Bone marrow (tissue), 2 donors: ENCODE measurements at places on chromosomes 16 and 17.

DNA sequence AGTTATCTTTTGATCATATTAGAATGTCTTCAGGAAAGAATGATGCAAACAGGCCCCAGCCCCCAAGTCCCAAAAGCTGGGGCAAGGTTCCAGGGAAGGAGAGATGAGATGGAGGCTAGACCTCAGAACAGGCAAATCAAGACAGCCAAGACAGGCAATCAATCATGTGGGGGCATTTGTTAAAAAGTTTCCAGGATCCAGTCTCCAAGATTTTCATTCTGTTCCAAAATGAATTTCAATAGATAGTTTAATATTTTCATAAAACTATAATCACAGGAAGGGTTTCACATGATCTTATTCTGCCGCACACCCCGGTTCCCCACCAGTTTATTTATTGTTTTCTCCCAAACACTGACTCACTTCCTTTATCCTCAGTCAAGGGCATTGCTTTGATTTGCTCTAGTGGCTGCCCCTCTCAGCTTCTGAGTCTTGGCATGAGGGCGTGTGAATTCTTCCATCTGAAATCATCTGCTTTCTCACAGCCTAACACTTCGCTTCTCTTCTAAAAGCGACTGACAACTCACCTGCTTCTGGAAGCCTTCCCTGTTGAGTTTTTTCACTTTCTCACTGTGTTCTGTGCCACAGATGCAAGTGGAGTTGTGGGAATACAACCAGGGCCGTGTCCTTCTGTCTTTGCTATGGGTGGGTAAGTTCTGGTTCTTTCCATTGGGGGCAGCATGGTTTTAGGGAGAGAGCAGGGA lies 12.2 kb upstream of the TERF2 start:
- DNase-seq = no peak

- no peak for DNase-seq
These were observed 85.4 kb downstream of the TBC1D16 start for GRCh38 chr17:79950306-79950705.

- no peak for DNase-seq
These were observed 16.0 kb downstream of the CCL16 start for GRCh38 chr17:35965272-35965671.

- no peak for DNase-seq
These were observed 64.6 kb downstream of the USP32 start for GRCh38 chr17:60327134-60327900.

GRCh38 chr17:72296456-72296855 lies 175.6 kb downstream of the SOX9 start:
- no peak for DNase-seq

DNA sequence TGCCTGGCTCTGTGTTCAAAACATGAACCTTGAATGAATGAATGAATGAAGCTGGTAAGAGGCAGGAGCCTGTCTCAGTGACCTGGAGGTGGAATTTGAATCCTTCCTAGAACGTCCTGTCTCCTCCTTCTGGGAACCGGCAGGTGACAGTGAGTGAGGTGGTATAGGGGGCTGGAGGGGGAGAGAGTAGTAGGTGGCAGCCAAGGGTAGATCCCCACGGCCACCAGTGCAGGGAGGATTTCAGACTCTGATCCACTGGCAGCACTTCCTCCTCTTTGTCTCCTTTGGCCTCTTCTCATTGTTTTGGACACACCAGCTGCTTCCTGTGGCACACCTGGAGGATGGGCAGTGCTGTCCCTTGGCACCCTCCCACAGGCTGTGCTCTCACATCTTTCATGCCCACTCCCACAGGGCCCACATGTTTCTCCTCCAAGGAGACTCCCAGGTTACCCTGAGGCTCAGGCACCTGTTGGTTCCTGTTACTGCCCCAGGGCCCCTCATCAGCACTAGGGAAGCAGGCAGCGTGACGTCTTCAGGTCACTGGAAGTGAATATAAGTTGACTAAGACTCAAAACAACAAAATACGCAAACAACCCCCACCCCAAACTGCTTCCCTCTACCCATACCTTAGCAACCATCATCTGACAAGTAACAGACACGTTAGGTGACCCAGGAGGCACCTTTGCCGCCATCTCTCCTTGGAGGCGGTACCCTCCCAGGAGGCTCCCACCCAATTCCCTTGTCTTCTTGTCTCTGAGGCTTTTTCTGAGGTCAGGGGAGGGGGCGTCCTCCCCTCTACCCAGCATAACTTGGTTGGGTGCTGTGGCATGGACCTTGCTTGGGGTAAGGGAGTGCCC lies 84.6 kb downstream of the N4BP1 start:
- no peak for DNase-seq

GRCh38 chr17:64777415-64778239 lies 115.5 kb upstream of the SMURF2 start:
- DNase-seq = no peak

DNA sequence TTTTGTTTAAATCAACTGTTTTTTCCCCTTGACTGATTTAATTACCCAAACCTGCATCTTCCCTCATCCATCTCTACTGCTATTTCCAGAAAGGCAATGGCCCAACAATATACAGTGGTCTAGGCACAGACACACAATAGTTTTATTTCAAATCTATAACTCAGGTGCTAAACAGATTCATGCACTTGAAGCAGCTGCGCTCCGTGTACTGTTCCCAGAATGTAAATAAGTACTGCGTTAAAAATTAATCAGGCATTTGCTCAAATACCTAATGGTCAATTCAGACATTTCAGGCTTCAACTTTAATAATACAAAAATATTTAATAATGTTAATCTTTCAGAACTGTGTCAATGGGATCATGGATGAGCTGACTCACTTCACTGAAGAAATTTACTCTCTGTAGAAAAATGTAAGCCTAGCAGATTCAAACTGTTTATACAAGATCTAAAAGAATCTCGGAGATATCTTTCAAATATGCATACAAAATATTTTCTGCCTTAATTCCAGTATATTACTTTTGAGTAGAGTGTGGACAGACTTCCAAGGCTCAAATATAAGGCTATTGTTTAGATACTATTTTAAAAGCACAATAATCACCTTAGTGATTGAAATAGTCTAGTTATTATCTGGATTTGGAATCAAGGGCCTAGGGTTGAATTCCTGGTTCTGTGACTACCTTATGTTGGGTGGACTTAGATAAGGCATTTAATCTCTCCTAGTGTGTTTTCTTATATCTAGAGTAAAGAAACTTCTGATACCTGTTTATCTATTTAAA lies 97.4 kb upstream of the PSMD7 start:
- DNase-seq = no peak

DNA sequence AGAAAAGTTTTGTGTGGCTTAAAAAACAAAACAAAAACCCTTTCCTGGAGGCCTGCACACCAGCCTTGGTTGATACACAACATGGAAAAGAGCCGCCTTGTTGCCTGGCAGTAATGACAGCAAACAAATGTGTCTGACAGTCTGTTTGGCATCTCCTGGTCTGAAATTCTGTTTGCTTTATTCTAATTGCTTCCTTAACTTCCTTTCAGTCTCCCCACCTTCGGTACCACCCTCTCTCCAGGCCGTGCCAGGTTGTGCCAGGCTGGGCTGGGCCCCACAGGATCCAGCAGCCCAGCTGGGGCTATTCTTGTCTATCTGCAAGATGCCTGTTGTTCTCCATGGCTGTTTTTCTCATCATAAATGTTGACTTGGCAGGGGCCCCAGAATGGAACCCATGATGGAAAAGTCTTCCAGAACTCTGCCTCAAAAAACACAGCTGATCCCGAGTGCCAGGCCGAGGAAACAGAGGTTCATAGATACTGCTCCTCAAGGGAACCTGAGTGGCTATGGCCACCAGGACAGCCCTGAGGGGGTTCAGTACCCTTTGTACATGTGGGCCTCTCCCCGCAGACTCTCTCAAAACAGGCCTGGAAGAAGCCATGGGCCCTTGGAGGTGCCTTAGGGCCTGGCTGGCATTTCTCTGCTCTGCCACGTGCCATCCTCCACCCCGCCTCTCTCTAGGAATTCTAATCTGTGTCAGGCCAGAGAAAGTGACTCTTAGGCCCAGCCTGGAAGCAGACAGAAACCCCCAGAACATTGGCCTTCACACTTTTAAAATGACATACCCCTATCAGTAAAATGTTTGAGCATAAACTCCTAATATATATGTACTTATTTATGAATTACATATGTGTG lies 50.5 kb downstream of the YPEL2 start:
- no peak for DNase-seq

GRCh38 chr17:8369944-8370343 lies 6.6 kb downstream of the KRABD2 start:
- DNase-seq = no peak

GRCh38 chr17:81165246-81166032 lies at the start of gene PVALEF:
PVALEF (plus strand) TSS chr17:81165507; CDS start chr17:81181227, 15,720 bp downstream.
- no peak for DNase-seq

DNA sequence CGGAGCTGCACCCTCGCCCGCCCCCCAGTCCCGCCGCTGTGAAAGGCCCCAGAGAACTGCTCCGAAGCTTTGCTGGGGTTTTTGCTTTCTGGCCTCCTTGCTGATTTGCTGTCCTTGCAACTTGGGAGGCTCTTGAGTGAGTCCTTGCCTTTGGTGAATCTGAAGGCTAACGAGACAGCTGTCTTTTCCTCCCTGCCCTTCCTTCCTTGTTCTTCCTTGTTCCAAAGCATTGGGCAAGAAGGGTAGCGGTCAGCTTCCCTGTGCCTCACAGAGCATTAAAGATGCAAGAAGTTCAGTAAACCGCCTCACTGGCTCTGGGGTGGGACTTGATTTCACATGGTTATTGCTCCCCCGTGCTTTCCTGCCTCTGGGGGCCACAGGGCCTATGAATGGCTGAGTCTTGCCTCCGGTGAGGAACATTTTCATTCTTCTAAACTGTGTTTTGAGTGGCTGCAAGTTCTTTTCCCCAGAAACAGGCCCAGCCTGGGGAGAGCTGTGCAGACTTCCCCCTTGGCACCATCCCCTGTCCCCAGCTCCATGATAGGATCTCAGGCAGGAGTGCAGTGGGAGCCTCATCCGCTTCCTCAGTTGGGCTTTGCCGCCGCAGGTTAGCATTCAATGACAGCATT lies 1.4 kb downstream of the YPEL2 start:
- DNase-seq = peak; percentile 33

DNA sequence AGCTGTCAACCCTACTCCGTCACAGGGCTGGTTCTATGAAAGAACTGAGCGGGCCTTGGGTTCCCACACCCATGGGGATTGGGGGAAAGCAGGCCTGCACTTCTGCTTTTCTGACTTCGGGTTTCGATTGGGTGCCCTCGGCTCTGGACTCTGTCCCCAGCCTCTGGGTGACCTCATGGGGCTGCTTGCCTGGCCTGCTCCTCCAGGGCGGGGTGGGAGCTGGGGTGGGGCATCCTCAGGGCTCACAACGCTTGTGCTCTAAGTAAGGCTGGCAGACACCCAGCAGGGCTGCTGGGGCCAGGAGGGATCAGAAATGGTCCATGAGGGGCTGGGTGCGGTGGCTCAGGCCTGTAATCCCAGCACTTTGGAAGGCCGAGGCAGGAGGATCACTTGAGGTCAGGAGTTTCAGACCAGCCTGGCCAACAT lies 19.2 kb downstream of the ARHGAP27 start:
- DNase-seq = no peak

DNA sequence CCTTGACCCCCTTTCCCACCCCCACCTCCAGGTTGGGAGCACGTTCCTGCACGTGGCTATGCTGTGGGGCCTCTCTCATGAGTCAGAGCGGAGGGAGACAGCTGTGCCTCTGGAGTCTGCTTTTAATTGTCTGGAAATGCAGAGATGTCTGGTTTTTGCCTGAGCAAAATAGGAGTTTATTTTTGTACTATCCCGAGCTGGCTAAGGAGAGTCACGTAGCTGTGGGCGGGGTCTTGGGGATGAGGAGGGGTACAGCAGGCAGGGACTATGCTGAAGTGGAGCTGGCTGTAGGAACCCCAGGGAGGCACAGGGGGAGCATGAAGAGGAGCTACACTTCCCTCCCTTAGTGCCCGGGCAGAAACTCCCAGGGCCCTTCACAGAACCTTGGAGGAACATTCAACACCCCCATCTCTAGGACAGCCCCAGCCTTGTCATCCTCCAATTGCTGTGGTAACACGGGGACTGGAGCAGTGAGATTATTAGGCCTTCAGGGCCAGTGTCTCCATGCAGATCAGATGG lies 44.7 kb upstream of the LGALS9 start:
- no peak for DNase-seq

DNA sequence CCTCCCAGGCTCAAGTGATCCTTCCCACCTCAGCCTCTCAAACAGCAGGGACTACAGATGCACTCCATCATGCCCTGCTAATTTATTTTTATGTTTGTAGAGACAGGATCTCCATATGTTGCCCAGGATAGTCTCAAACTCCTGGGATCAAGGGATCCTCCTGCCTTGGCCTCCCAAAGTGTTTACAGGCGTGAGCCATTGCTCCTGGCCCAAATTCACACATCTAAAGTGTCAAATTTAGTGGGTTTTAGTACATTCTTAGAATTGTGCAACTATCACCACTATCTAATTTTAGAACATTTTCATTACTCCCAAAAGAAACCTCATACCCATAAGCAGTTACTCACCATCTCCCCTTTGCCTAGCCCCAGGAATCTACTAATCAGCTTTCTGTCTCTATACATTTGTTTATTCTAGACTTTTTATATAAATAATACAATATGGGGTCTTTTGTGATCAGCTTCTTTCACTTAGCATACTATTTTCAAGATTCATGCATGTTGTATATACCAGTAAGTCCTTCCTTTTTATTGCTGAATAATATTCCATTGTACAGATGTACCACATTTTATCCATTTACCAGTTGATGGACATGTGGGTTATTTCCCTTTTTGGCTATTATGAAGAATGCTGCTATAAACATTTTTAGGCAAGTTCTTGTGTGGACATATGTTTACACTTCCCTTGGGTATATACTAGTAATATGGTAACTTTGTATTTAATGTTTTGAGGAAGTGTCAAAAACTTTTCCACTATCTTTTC lies 25.1 kb upstream of the ITGA2B start:
- DNase-seq = no peak

- DNase-seq = no peak
These were observed 23.8 kb upstream of the SLC12A3 start for GRCh38 chr16:56841233-56841632.

GRCh38 chr17:163514-164098 lies 17.8 kb downstream of the DOC2B start:
- DNase-seq = no peak

DNA sequence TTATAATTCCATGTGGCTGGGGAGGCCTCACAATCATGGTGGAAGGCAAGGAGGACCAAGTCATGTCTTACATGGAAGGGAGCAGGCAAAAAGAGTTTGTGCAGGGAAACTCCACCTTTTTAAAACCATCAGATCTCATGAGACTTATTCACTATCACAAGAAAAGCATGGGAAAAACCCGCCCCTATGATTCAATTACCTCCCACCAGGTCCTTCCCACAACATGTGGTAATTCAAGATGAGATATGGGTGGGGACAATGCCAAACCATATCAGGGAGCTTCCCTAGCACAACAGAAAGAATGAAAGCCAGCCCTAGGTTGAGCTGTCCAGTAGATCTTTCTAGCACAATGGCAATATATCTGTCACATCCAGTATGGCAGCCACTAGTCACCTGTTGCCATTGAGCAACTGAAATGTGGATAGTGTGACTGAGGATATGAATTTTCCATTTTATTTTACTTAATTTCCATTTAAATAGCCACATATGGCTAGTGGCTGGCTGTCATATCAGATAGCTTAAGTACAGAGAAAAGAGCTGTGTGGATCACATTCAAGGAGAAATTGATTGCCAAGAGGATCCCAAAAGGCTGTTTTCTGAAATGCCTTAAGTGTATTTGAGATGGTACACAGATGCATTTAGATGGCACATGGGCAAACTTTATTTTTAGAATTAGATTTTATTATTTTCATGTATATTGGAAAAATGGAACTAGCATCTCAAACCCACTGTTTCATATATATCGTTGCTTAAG lies 273.0 kb downstream of the GRIN2A start:
- DNase-seq = no peak

GRCh38 chr17:21376081-21376758 lies at the start of gene KCNJ12:
KCNJ12 (plus strand) TSS chr17:21376357; CDS start chr17:21415343, 38,986 bp downstream.
- no peak for DNase-seq
